WTC11 (cell line): ENCODE measurements at places on chromosomes 2 and 18. TPM values are rescaled to one million over a fixed set of nuclear protein-coding genes. Genes with fewer than 3 reads are reported as not detected.

DNA sequence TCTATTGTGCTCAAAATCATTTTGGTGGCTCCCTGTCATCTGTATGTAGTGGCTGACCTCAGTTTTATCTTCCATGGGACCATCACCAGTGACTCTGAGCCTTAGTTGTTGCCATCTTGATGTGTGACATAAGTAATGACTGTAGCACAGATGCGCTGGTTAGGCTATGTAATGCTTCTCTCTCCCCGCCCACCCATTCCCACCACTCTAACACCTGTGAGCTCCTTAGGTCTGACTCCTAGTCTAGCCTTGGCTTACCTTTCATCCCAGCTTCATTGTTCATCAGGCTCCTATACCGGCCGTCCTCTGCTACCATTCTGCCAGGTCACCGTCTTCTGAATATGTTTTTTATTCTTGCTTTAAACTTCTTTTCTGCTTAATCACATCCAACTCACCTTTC, 17.2 kb downstream of the MYO1B start:
- H3K27ac ChIP-seq: no peak overlapping the region
- H3K4me3 ChIP-seq: no peak overlapping the region
- no peaks in the 10 kb centered on the region for H3K27me3 ChIP-seq
- H3K36me3 ChIP-seq: no peaks in the 10 kb centered on the region

The MDH1B gene
- 1.6 to 1.9 TPM (median 1.6 TPM) in 3 replicates for total RNA-seq

- H3K4me1 ChIP-seq: peaks cover 12% of the 10 kb centered on the region
- 0 out of 2 replicates have a peak overlapping the region, but pooled peaks have one; percentile 37 for H3K27ac ChIP-seq
- H3K4me3 ChIP-seq: no peak overlapping the region
- H3K36me3 ChIP-seq: no peaks in the 10 kb centered on the region
- DNase-seq: no peak
Measured at GRCh38 chr18:64392202-64392601, 243.3 kb upstream of the LINC00305 start.

DNA sequence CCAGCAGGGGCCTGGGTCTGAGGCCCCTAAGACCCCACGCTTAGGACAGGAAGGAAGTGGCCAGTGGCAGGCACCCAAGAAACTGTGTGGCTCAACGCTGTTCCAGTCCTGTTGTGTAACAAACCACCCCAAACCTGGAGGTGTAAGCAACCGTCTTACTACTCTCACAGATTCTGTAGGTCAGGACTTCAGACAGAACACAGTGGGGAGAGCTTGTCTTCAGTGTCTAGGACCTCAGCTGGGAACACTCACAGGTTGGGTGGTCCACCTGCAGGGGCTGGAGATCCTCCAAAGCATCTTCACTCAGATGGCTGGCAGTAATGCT, 123.0 kb downstream of the KLHL29 start:
- no peak overlapping the region for H3K4me3 ChIP-seq
- no peaks in the 10 kb centered on the region; the same call in 1 of the 2 replicates for H3K27me3 ChIP-seq
- H3K36me3 ChIP-seq: no peaks in the 10 kb centered on the region
- no peak for DNase-seq

GRCh38 chr18:26267357-26267930, 41.2 kb downstream of the TAF4B start:
- H3K4me1 ChIP-seq: peaks cover 13% of the 10 kb centered on the region
- H3K36me3 ChIP-seq: peaks cover 24% of the 10 kb centered on the region
- H3K27me3 ChIP-seq: no peaks in the 10 kb centered on the region; the same call in 1 of the 2 replicates
- DNase-seq: no peak
- no peak overlapping the region for H3K27ac ChIP-seq
- no peak overlapping the region for H3K4me3 ChIP-seq

GRCh38 chr2:2656115-2657011, 325.3 kb upstream of the MYT1L start:
- no peaks in the 10 kb centered on the region; the same call in 1 of the 2 replicates for H3K27me3 ChIP-seq
- peaks cover 5% of the 10 kb centered on the region; the same call in 1 of the 2 replicates for H3K4me1 ChIP-seq
- peaks cover 19% of the 10 kb centered on the region for H3K36me3 ChIP-seq
- H3K27ac ChIP-seq: no peak overlapping the region; the same call in 1 of the 2 replicates
- H3K4me3 ChIP-seq: no peak overlapping the region

DNA sequence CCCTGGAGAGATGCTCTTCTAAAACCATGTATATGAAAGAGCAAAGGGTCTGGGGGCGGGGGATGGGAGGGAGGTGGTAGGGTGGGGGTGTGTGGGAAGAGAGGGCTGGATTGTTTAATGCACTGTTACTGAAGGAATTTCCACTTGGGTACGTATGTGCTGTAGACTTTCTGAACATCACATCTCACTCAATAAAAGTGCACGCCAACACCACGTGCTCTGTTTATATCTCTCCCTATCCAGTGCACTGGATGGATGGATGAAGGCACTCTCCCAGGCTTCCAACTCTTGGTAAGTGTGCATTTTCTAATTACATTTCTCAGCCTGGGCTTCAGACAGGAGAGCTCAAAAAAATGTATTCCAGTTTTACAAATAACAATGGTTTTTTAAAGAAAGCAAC, 184.3 kb upstream of the SIX2 start:
- no peaks in the 10 kb centered on the region for H3K36me3 ChIP-seq
- H3K4me1 ChIP-seq: peaks cover 30% of the 10 kb centered on the region
- DNase-seq: no peak
- peaks cover 10% of the 10 kb centered on the region; the same call in 1 of the 2 replicates for H3K27me3 ChIP-seq
- H3K27ac ChIP-seq: no peak overlapping the region

The RNF125 gene
- 13.8 to 14.9 TPM (median 14.4 TPM) in 3 replicates for total RNA-seq

The RNPEPL1 gene
- 18.8 to 20.5 TPM (median 19.4 TPM) in 3 replicates for total RNA-seq

GRCh38 chr18:36149514-36150289, 20.0 kb downstream of the ELP2 start:
- H3K4me3 ChIP-seq: no peak overlapping the region
- no peak overlapping the region for H3K27ac ChIP-seq
- no peak for DNase-seq
- peaks cover 77% of the 10 kb centered on the region for H3K36me3 ChIP-seq

- H3K4me3 ChIP-seq: no peak overlapping the region
- no peaks in the 10 kb centered on the region for H3K27me3 ChIP-seq
- no peaks in the 10 kb centered on the region for H3K36me3 ChIP-seq
- DNase-seq: no peak
- no peak overlapping the region for H3K27ac ChIP-seq
Measured at GRCh38 chr2:29495068-29495467, 379.9 kb downstream of the CLIP4 start.
